Fibroblast of lung (primary cell): ENCODE measurements at places on chromosomes 12 and 14.

DNA sequence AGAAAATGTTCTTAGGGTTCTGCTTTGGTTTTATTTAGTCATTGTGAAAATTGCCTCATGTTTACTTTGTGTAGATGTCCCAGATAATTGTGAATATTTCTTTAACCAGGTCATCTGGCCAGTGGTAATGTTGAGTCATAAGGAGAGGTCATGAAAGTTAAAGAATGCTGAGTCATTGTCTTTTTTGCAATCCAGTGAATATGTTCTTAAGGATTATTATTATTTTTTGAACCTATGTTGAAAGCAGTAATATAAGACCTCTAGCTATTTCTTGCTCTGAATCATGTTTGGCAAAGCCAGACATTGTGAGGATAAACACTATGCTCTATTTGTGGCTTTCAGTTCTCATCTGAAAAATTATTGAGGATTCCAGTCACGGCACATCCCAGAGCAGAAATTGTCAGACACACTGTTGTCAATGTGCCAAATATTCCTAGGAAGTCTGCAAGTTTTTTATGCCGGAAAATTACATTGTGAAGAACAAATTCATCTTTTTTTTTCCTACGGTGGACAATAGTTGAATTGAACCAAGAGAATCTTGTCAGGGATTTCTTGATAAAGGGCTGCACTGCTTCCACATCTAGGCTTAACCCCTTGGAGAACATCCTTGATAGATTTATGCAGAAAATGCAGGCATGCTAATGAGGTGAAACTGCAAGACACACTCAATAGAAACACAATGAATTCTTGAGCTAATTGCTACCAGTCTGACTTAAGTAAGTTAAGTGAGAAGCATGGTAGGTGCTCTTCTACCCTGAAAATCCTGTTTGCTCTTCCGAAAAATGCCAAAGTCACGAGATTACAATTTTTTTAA lies 369.6 kb downstream of the ATP23 start:
- peak; percentile 99 for DNase-seq

- no peak for DNase-seq
Observed at GRCh38 chr14:23566112-23566777, 1.3 kb downstream of the AP1G2 start.

- peak; percentile 33 for DNase-seq
Observed at GRCh38 chr12:42332301-42333285, 6.6 kb downstream of the PPHLN1 start.

- DNase-seq = no peak
Observed at GRCh38 chr12:51011955-51012354, 14.2 kb downstream of the SLC11A2 start.

GRCh38 chr14:33457617-33458016 lies 493.3 kb downstream of the EGLN3 start:
- DNase-seq = no peak

DNA sequence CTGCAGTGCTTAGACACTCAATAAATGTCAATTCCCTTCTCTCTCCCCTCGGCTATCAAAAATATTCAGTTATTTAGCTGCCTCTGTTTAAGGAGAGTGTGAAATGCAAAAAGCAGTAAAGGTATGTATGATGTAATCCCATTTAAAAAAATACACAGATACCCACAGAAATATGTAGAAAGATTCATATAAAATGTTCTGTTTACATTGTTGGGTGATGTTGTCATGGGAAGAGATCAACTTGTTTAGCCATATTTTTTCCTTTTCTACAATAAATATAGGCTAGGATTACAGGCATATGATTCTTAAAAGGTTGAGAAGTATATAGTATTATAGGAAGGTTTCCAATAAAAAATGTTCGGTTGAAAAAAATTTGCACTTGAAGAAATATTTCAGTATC lies 7.8 kb downstream of the PPP2R3C start:
- peak; percentile 28 for DNase-seq
